ENCODE measurements at places on chromosomes 3 and 15. TPM values are rescaled to one million over a fixed set of nuclear protein-coding genes. Genes with fewer than 3 reads are reported as not detected.

DNA sequence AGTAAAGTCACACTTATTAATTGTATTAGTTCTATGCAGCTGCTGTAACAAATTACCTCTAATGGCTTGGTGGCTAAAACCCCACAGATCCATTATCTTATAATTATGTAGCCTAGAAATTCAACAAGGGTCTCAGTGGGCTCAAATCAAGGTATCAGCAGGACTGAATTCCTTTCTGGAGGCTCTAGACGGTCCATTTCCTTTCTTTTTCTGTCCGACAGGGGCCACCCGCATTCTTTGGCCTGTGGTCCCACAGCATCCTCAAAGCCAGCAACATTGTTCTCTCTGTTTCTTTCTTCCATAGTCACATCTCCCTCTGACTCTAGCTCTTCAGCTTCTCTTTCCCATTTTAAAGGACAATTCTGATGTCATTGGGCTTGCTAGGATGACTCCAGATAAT is 276.3 kb upstream of the ZNF717 start:
- no peak for DNase-seq
- no peak overlapping the region for H3K27ac ChIP-seq
- no peaks in the 10 kb centered on the region for H3K27me3 ChIP-seq
- no peak overlapping the region for H3K4me3 ChIP-seq
- H3K36me3 ChIP-seq: no peaks in the 10 kb centered on the region

The DNAJA4 gene
- 36.3 TPM for total RNA-seq

DNA sequence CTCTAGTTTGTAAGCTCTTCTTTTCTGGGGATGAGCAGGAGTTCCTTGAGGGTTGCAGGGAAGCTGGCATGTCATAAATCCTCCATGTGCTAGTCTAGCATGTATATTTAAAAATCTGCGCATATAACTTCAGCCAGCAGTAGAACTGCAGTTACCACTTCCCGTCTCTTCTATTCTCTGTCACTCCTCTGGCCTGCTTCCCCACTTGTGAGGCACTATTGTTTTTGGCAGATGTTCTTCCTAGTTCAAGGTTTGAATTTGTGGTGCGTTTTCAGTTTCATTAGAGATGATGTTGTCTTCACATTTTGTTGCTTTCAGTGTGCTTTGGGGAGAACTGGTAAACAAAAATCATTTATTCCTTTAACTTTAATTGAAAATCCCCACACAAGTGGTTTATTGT is 169.1 kb upstream of the ZPLD1 start:
- H3K27ac ChIP-seq: no peak overlapping the region
- no peak for DNase-seq
- peaks cover 3% of the 10 kb centered on the region for H3K27me3 ChIP-seq
- no peak overlapping the region for H3K4me3 ChIP-seq
- H3K36me3 ChIP-seq: no peaks in the 10 kb centered on the region

DNA sequence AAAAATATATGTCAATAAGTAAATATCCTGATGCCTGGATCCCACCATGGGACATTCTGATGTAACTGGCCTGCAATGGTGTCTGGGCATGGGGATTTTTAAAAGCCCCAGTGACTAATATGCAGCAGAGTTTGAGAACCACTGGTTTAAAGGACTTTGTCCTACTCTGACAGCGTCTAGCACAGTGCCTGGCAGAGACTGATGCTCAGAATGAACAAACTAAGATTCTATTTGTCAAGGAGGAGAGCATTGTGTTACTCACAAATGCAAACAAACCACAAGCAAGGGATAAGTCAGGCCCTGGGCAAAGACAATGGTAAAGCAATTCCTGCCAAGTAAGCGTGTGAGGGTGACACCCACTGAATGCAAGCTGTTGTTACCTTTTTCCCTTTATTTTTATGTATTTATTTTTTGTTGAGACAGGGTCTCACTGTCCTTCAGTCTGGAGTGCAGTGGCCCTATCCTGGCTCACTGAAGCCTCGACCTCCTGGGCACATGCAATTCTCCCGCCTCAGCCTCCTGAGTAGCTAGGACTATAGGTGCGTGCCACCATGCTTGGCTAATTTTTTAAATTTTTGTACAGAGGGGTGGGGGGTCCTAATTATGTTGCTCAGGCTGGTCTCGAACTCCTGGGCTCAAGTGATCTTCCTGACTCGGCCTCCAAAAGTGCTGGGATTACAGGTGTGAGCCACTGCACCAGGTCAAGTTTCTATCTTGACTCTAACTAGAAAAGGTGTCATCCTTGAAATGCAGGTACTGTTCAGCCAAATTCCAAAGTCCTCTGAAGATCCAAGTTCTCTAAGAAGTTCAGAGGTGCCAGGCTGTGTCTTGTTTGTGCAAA is 909 bp upstream of the GPD1L start:
- H3K4me3 ChIP-seq: peak overlapping the region; percentile 94
- no peaks in the 10 kb centered on the region for H3K27me3 ChIP-seq

DNA sequence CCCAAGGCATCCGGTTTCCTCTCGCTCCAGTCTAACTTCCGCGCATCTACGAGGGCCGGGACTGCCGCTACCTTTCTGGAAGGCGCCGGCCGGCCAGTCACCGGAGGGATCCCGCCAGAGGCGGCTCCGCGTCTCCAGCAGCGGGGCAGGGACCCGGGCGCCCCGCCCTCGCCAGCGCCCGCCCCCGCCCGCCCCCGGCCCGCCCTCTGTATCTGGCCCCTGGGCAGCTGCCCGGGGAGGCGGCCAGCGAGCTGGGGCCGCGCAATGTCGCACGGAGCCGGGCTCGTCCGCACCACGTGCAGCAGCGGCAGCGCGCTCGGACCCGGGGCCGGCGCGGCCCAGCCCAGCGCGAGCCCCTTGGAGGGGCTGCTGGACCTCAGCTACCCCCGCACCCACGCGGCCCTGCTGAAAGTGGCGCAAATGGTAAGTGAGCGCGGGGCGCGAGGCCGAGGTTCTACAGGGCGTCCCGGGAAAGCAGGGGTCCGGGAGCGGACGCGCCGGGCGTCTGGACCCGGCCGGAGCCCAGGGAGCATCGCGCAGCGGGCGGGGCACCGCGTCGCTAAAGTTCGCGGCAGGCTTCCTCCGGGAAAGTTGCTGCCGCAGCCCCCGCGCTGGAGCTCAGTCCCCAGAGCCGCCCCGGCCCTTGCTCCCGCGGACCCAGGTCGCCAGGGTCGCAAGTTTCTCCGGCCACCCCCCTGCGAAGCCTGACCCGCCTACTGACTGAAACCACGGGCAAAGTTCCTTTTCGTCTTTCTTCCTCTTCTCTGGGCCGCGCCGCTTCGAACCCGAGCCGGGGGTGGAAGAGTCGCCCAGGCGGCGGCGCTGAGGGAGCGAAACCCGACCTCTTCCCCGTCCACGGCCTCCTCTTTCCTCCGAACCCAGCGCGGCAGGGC is at the start of gene CMTM7:
TSS of gene CMTM7 (plus strand) at position 211 of the 893 bp plus-strand sequence. CDS start at position 265, 54 bp downstream.
- H3K4me3 ChIP-seq: peak within 1 kb of the TSS; percentile 98
- H3K27ac ChIP-seq: peak within 1 kb of the TSS; percentile 95
- no peaks in the 10 kb centered on the region for H3K27me3 ChIP-seq
- peaks cover 19% of the 10 kb centered on the region for H3K36me3 ChIP-seq
- H3K4me1 ChIP-seq: peaks cover 55% of the 10 kb centered on the region

DNA sequence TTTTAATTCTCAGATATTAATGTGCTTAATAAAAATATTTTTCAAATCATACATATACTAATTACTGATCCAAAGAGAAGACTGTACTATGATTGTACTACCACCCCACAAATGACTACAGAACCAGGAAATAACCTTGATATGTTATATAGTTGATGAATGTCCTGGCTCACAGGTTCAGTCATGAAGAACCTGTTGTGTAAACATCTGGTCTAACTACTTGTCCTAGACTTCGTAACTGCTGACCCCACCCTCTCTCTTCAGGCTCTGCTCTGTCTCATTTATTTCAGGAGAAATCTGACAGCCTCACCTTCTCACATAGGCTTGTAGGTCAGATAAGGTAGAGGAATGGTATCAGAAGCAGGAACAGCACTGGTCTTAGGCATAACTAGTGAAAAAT is 14.7 kb upstream of the CSTA start:
- H3K4me3 ChIP-seq: no peak overlapping the region
- H3K36me3 ChIP-seq: no peaks in the 10 kb centered on the region
- H3K27ac ChIP-seq: no peak overlapping the region

DNA sequence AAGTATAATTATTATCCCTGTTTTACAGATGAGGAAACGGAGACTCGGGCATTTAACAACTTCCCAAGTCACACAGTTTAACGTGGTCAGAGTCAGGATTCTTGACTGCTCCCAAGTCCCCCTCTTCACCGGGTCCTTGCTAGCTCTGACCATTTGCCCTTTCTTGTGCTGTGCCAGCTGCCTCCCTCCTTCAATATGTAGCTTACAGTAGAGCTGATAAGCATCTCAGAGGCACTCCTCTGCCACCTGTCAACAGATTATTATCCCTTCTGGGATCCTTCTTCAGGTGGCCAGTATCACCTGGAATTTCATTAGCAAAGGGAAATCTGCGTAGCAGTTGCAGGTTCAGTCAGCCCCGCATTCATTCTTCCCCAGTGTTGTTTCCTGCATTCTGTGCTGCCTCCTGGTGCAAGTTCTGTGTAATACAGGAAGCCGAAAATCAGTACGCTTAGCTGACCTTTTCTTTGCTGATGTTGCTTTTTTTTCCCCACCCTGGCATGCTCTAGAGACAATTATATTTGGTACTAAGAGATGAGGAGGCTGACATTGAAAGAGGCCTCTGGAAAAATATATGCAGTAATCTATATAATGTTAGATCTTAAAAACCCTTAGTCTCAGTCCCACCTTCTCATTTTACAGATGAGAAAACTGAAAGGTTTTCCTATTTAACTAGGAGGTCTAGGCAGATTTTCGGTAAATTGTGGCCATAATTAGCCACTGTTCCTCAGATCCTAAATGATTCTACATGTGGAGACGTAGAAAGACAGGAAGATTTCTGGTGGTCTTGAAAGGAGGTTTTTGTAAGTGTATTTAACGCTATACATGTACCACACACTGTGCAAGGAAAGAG is 24.8 kb downstream of the TMOD2 start:
- peaks cover 7% of the 10 kb centered on the region for H3K4me1 ChIP-seq
- H3K27ac ChIP-seq: no peak overlapping the region
- no peaks in the 10 kb centered on the region for H3K27me3 ChIP-seq
- peaks cover 4% of the 10 kb centered on the region for H3K36me3 ChIP-seq
- H3K4me3 ChIP-seq: no peak overlapping the region

GRCh38 chr3:73036694-73037591 is 24.5 kb upstream of the EBLN2 start:
- peaks cover 30% of the 10 kb centered on the region for H3K36me3 ChIP-seq
- no peak for DNase-seq
- H3K27ac ChIP-seq: peak overlapping the region; percentile 62

- H3K4me3 ChIP-seq: no peak overlapping the region
- peaks cover 3% of the 10 kb centered on the region for H3K4me1 ChIP-seq
- peaks cover 2% of the 10 kb centered on the region for H3K27me3 ChIP-seq
- DNase-seq: no peak
- no peaks in the 10 kb centered on the region for H3K36me3 ChIP-seq
These were observed 47.8 kb upstream of the CTSH start for GRCh38 chr15:78992416-78993256.

DNA sequence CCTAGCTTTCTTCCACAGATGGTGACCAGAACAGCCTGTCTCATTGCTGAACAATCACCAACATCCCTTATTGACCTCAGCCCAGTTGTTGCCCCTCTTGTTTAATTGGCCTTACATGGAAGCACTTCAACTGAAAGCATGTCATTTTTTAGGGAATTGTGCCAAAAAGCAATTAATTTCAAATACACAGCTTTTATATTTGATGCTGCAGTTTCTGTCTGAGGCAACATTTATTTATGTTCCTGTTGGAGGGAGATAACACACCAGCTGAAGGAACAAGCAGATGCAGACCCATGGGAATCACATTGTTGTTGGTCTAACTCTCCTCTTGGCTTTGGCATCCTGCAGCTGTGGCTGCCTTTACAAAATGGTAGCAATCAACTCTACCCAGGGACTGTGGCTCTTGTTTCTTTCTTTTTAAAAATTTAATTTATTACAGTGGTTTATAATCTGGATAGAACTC is 498.1 kb upstream of the RGMA start:
- DNase-seq: no peak
- no peak overlapping the region for H3K4me3 ChIP-seq
- no peaks in the 10 kb centered on the region for H3K4me1 ChIP-seq
- no peak overlapping the region for H3K27ac ChIP-seq

The SERPINI2 gene
- not detected for total RNA-seq

Measured in activated CD4-positive, alpha-beta memory T cell treated with anti-CD3 and anti-CD28 coated beads for 36 hours (primary cell).